ENCODE measurements at places on chromosomes 5 and 9.

DNA sequence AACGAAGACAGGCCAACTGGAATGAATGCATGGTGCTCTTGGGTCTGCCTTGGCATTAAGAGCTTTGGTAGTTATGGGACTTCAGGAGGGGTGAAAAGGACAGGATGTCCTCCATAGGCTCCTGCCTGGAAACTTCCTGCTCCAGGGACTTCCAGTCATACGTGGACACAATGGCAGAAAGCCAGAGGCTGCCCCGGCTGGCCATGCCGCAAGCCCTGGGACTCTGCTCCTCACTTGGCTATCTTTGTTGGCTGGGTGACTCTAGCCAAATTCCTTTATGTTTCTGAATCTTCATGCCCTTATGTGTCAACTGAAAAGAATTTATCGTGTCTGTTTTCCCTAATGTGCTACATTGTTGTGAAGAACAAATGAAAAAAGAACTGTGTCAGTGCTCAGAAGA lies 136.9 kb downstream of the SIL1 start:
- DNase-seq, result peak; percentile 81

DNA sequence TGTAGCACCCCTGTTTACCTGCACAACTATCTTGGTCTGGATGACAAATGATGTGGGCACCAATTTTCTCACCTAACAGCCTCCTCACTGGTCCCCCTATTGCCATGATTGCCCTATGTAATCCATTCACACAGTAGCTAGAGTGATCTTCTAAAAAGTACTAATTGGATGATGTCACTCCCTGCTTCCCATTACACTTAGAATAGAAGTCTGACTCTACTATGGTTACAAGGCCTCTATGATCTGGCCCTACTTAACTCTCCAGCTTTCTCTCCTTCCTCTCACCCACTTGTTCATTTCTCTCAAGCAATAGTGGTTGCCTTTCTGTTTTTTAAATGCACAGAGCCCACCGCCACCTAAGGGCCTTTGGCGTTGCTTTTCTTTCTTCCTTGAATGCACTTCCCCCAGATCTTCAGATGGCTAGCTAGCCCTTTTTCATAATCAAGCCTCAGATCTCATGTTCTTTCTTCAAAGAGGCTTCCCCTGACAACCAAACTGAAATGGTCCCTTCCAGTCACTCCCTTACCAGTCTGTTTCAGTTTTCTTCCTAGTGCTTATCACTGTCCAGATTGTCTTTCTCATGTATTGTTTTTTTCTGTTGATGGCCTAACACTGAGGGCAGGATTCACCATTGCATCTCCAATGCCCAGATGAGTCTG lies 8.7 kb downstream of the IGIP start:
- DNase-seq, result no peak

- peak; percentile 100 for DNase-seq
Observed at GRCh38 chr9:98989036-98990000, 45.6 kb downstream of the COL15A1 start.

DNA sequence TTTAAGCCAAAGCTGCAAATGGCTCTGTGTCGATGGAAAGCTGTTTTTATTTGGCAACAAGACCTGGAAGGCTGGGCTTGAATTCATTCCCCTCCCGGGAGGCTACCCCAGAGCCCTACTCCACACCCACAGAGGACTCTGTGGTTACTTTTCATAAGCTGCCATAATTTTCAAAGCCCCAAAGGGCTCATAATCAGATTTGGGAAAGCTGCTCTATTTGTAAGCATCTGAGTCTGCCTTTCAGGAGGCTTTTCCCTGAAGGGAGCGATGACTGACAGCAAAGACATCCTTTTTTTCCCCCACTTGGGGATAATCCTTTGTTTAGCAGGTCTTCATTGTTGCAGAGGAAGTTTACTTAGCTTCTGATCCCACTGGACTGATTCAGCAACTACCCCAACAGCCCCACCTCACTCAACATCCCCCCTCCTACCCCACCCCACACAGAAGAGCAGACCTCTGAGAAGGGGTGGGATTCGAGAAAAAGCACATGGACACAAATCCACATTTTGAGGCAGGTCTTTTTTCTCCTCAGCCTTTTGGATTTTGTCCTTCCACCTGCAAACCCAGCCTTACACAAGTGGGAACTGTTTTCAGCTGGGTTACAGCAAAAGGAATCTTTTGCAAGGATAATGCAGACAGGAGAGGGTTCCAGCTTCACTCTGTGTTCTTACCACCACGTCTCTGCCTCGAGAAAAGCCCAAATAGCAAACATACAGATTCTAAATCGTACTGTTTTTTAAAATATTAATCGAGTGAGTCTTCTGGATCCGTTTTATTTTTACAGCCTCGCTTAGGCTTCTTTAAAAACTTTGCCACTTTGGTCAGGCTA lies 244.4 kb upstream of the TUT7 start:
- peak; percentile 60 for DNase-seq

GRCh38 chr5:128284236-128284635 lies 200.7 kb downstream of the SLC12A2 start:
- DNase-seq, result no peak

- DNase-seq, result no peak
Observed at GRCh38 chr9:78940121-78940855, 631.5 kb upstream of the TLE4 start.

Measured in fibroblast of mammary gland (primary cell).